ENCODE measurements at places on chromosomes 5 and 9. TPM values are rescaled to one million over a fixed set of nuclear protein-coding genes. Genes with fewer than 3 reads are reported as not detected.

The FREM1 gene
- polyA plus RNA-seq: 176 TPM

The FBP2 gene
- polyA plus RNA-seq: 0.08 TPM

The IL13 gene
- polyA plus RNA-seq: not detected

The PCDHB12 gene
- 5.4 TPM for polyA plus RNA-seq

DNA sequence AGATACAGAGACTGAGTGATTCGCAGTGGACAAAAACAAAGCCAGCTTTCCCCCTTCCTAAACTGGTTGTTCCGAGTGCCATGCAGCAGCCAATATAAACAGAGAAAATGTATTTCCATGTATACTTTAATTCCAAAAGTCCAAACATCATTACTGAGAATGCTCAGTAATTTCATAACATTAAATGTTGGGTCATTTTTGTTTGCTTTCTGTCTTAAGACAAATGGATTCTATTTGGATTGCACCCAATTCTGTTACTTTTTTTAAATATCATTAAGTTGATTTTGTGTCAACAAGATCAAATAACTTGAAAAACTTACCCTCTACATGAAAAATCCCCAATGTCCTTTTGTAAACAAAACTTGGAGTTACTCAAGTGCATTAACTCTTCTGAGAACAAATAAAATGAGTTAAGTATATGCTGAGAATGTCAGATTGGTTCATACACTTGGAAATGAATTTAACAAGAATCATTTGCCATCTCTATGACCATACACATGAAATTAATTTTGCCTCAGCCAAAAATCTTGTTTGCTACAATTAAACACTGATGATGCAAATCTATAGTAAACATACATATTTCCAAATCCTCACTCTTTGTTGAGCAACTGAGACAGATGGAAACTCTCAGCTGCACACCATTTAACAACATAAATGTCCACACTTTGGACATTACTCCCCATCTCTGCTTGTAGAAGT lies 19.4 kb downstream of the LURAP1L start:
- DNase-seq: peak; percentile 27

- DNase-seq: no peak
These were observed 1.3 kb downstream of the NIPBL start for GRCh38 chr5:36877667-36878391.

- DNase-seq: peak; percentile 29
These were observed 5.1 kb upstream of the PCDH1 start for GRCh38 chr5:141883184-141883891.

GRCh38 chr9:21761309-21761901 lies 41.0 kb upstream of the MTAP start:
- DNase-seq: no peak

DNA sequence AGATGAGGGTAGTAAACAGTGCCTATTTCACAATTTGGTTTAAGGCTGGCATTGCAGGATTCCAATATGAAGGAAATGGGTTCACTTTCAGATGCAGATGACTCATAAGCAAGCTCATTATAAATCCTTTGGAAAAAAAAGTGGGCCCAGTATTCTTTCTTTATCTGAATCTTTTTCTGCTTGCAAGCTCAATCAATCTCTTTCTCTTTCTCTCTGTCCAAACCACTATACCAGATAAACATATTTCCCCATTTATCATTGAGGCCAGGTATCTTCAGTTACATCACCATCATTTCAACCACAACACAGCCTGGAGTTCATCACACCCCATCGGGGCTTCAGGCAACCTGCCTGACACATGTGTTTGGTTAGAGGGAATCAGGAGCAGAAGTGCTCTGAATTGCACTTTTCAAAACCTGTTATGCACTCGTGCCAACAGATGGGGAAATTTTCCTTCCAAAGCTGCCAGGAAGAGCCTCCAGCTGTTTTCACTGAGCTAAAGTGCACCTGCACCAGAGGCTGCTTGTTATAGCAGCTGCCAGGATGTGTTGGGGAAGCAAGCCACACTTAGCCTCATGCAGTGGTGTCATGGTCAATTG lies 30.0 kb upstream of the MAMDC2 start:
- DNase-seq: no peak

Data from right renal pelvis (tissue), 4 donors.